ENCODE measurements at places on chromosomes 1 and 21.

DNA sequence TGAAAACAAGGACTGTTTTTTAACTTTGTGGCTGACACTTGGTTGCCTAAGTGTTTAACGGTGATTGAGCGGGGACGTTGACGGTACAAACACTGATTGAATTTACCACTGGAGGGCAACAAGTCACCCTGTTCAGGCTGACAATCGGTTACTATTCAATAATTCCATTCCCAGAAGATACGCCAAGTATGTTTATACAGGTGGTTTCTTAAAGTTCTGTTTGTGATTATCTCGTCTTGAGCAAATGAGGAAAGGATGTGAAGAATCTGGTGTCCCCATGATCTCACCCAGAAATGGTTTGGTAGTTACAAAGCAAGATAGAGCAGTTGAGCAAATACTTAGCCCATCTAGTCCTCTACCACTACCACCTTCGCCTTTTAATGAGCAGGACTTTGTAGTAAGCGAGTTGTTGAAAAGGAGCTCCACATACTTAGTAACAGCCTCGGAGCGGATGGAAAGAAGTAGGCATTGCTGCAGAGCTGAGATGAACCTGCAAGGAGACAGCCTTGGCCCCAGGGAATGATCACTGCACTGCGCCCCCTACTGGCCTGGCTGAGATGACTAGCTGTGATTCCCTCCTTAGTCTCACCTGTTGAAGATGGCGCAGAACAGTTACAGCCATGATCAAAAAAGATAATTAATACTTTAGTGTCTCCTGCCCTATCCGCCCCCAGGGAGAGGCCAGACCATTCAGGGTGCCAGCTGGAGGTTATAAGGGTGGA lies 36.3 kb downstream of the IFNAR1 start:
- DNase-seq = peak; percentile 73

DNA sequence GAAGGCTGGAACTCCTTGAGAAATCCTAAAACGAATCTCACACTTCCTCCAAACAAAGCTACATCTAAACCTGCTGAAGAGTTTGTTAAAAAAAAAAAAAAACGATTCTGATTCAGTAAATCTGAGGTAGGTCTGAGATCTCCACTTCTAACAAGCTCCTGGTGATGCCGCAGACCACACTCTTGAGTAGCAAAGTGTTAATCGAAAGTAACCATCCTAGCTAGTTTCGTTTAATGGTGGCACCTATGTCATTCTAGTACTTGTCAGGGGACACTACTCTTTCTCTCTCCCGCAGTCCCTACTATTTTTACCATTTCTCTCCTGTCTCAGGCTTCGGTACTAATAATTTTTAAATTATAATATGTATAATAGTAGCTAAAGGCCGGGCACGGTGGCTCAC lies 2.1 kb downstream of the CLCC1 start:
- no peak for DNase-seq

- DNase-seq = no peak
Measured at GRCh38 chr1:156956333-156956732, 35.9 kb downstream of the LRRC71 start.

DNA sequence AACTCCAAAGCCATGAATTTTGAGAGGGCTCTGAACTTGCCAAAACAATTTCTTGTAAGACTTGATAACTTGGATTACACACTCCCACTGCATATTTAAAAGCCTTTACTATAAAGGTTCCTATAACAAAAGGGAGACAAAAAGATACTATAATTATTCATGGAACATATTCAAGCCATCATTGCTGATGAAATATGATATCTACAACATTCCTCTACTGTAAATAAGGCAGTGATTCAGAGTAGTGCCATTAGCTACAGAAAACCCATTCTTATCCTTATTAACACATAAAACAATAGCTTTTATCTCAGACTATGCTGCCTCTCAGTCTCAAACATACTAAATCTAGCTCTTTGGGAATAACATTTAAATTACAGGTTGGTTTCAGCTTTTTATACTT lies 675.5 kb upstream of the CXADR start:
- DNase-seq = no peak

DNA sequence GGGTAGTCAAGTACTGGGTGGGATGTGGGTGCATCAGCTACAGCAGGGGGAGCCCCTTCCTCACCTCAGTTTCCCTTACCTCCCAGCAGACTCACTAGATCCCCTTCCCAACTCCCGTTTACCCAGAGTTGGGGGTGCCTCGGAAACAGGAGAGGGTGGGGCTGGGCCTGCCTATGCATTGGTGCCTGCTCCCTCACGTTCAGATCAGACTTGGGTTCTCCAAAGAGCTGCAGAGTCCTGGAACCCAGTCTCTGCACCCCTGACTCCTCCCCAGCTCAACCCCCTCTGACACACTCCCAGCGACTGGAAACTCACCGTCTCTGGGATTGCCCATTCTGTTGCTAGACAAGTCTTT lies 6.0 kb downstream of the FOXO6 start:
- no peak for DNase-seq

DNA sequence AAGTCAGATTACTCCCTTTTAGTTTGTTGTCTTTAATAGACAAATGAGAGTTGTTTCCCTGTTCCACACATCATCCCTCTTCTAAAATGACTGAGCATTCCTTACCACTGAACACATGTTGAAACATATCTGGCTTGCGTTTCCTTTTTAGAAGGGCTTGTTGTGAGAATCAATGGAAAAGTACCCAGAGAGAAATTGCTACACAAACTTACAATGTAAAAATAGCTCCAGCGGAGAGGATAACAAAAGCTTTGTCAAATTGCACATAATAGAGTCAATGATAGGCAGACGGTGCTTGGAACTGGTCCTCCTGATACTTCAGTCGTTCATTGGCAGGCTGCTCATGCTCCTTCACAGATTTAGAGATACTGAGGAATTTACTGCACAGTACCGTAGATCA lies 123.9 kb downstream of the CYYR1 start:
- DNase-seq = no peak

DNA sequence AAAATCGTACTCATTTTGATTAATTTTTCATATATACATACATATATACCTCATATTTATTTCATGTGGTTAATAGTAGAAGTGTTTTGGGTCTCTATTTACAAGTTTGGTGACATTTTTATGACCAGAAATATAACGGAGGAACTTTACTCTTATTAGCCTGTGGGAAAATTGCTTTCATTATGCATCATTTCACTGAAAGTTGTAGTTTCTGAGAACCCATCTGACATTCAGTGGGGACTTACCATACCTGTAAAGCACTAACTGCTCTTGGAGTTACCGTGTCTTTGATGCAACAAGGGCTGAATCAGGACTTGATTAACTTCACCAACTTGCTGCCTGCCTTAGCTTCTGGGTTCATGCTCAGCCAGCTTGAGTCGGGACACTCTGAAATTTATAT lies 49.9 kb upstream of the ITPKB start:
- DNase-seq = no peak

- DNase-seq = no peak
Measured at GRCh38 chr1:156488566-156489165, 11.9 kb downstream of the MEF2D start.

GRCh38 chr1:179195376-179195775 lies 34.1 kb downstream of the ABL2 start:
- DNase-seq = no peak

- DNase-seq = no peak
Measured at GRCh38 chr21:16583556-16583955, 853.8 kb downstream of the USP25 start.

GRCh38 chr1:63817152-63817667 lies 43.4 kb downstream of the ROR1 start:
- DNase-seq = no peak

DNA sequence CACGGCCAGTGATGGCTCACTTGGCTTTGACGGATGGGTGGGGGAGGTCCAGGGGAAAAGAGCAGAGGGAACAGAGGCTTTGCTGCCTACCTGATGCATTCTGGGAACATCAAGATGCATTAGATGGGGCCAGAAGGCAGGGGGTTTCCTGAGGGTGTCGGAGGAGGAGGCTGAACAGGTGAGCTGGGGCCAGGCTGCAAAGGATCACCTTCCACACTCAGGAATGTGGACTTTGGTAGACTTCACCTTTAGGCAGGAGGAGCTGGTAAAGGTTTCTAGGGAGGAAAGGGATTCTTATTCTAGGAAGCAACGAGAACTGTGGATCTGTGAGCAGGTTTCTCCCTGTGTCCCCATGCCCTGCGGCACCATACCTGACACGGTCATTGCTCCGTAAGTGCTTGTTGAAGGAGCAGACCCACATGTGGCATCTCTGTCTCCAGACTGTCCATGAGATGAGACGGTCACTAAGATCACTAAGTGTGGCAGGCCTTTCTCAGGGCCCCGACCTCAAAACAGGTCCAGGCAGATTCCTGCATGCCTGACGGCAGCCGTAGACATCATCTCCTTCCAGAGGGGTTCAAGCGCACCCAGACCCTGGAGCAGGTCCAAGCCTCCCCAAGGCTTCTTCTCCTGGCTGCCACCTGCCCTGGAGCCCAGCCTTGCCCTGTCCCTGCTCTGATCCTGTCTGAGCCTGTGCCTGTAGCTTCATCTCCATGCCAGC lies 89.1 kb upstream of the SLC25A33 start:
- no peak for DNase-seq

DNA sequence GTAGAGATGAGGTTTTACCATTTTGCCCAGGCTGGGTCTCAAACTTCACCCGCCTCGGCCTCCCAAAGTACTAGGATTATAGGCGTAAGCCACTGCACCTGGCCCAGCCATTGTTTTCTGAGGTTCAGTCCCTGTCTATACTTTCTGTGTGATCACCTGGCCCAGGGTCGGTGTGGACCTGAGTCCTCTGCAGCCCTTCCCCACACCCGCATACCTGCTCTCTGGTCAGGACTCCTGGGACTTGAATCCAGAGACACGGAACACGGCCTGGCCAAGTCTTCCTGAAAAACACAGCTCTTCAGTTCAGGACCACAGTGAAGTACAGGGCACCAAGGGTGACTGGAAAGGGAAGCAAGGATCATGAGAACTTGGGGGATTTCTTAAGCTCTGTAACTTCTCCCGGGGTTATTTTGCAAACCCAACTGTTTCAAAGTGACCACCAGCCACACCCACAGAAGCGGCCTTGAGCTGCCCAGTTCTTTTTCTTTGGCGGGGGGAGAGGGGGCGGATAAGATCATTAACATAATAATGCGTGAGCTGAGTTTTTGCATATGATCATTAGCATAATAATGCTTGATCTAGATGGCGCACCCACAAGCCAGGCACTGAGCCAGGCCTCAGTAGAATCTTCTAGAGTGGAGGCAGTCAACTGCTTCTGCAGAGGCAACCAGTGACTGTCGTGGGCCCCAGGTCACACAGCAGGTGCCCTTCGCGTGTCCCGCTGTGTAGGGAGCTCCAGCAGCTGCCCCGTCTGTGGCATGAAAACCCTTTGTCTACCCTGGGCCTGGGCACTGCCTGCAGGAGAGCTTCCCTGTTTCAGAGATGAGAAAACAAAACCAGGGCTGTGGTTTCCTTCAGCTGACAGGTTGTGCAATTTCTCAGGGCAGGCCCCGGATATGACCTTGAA lies 1.7 kb upstream of the NADK start:
- no peak for DNase-seq

DNA sequence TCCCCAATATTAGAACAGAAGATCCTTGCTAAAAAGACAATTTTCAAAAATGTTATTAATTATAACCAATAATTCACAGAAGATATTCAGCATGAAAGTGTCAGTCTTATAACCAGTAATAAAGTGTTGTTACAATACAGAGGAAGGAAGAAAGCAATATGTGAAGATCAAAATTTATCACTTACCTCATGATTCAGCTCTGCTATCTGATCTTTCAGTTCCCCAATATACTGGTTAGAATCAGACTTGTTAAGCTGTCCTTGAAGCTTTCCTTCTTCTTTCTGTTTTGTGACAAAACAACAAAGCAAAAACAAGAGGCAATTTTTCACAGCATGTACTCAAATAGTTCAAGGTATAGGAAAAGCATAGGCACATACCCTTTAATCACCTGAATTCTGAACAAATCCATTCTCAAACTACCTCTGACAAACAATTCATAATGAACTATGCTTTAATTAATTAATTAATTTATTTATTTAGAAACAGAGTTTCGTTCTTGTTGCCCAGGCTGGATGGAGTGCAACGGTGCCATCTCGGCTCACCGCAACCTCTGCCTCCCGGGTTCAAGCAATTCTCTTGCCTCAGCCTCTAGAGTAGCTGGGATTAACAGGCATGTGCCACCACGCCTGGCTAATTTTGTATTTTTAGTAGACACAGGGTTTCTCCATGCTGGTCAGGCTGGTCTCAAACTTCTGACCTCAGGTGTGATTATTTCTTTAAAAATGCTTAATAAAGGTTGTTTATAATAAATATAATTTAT lies 76.9 kb upstream of the GFI1 start:
- DNase-seq = no peak

DNA sequence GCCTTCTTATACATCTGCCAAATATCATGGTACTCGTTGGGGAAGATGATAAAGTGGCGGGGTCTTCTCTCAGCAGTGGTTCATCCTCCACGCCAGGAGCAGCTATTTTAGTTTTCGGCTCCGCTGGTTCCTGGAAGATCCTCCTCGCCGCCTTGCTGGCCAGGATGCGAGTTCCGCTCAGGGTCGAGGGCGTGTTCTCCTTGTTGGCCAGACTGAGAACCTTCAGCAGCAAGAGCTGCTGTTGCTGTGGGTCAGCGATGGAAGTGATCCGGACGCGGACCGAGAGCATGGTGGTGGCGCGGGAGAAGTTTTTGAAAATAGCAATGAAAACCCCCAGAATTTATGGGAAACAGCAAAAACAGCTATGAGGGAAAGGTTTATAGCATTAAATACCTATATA lies 11.4 kb upstream of the CFAP126 start:
- DNase-seq = no peak

DNA sequence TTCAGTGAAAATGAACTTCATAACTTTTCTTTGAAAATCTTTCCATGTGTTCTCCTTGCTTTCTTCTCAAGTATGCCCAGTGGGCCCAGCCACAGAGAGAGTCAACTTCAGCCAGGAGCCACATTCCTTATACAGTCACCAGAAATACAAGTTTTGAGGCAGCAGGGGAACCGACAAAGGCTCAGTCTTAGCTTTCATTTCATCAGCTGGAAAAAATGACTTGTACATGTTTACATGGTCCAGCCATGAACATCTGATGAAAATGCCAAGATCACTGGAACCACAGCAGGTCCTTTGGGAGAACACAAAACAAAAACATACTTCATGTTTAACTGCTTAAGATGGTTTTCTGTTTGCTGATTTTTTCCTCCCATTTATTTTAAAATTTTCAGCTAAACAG lies 72.5 kb downstream of the SYDE2 start:
- DNase-seq = no peak

DNA sequence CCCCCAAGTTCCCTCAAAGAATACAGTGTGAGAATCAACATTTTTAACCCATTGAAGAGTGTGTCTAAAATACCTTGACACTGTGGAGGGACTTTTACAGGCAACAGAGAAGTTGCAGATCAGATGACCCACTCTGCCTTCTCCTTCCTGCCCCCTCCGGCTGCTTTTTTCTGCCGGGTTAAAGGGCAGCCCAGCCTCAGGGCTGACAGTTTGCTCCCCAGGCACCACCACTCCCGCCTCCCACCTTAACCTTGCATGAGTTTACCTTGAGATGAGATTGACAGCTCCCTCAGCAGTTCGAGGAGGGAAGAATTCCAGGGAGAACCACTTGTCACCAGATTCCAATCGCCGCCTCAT lies 3.2 kb downstream of the MTHFR start:
- no peak for DNase-seq

- no peak for DNase-seq
Measured at GRCh38 chr1:167934426-167935215, 1.9 kb upstream of the DCAF6 start.
